Non-pigmented ciliary epithelial cell (primary cell): ENCODE measurements at places on chromosomes 3 and 15.

GRCh38 chr3:127629467-127630403, 750 bp downstream of the PODXL2 start:
- no peak for DNase-seq

GRCh38 chr15:73927476-73928240, 1.4 kb downstream of the LOXL1 start:
- no peak for DNase-seq

- DNase-seq, result no peak
Observed at GRCh38 chr3:138497851-138498250, 63.4 kb downstream of the ESYT3 start.

DNA sequence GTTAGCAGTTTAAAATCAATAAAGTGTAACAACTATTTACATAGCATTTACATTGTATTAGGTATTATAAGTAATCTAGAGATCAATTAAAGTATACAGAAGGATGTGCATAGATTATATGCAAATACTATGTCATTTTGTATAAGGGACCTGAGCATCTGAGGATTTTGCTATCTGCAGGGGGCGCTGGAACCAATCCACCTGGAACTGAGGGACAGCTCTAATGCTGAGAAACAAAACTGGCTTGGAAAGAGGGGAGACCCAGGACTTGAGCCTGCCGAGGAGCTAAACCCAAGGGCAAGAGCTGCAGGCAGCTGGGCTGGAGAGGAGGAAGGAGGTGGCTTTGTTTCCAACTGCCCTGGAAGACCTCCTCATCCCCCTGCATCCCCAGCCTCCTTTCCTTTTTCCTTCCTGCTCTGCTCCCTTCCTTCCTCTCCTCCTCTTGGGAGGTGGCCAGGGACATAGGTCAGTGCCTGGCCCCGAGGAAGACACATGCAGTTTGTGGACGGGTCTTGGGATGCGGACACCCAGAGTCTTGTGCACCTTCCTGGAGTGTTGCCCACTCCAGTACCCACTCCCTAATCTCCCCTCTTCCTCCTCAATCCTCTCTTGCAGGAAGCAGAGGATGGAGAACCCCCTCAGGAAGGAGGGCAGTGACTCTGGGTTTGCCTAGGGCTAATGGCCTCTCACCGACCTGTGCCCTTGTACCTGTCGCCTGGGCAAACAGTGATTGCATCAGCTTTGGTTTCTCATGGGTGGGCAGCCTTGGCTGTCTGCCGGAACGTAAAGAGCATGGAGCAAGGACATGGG, 825 bp upstream of the RTP3 start:
- DNase-seq, result no peak

DNA sequence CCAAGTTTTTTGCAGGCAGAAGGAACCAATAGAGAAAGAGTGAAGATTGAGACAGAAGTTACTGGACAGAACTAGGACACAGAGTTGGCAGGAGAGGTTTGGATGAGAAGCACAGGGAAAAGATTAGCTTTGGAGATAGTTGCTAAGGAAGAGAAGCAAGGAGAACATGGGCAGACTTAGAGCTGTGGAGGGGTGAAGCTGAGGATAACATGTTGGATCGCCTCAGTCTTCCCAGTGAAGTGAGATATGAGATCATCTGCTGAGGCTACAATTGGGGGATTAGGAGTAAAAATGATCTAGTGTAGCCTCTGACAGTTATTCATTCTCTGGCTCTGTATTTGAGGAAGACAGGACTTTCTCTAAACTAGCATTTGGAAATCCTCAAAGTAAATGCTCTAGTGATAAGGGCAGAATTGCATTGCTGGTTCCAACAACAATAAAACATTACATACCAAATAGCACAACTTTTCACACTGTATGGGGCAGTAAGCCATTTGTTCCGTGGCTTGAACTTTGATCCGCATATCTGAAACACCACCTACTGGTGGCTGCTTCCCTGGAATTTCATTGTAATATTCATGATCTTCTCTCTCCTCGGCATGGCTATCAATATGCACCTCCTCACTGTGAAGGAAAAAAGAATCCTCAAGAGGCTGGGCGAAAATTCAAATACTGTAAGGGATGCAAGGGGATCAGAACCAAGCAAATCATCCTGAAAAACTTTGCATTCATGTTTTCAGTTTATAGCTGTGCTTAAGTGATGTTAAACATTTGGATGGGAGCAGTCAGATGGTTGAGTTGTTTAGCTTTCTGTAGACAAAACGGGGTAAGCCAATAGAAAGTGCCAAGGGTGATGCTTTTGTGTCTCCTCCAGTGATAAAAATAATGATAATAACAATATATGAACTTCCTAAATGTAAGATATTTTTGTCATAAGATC, 22.2 kb upstream of the EID1 start:
- no peak for DNase-seq

DNA sequence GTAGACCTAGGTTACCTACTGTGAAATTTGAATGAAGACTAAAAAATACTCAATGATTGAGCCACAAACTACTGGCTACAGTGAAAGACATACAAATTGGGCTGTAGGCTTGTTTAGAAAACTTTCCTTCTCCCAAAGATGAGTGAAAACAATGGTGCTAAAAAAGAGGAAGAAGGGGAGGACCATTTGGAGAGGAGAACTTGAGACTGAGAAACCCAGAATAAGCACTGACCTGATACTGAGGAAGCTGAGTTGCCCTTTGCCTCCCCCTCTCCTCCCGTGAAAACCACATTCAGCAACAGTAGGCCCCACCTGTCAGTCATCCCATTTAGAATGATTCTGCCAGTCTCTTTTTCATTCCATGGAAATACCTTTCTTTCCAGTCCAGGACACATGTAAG, 484.0 kb upstream of the TGFBR2 start:
- DNase-seq, result no peak

GRCh38 chr3:175378348-175378747, 519.2 kb downstream of the NAALADL2 start:
- no peak for DNase-seq

DNA sequence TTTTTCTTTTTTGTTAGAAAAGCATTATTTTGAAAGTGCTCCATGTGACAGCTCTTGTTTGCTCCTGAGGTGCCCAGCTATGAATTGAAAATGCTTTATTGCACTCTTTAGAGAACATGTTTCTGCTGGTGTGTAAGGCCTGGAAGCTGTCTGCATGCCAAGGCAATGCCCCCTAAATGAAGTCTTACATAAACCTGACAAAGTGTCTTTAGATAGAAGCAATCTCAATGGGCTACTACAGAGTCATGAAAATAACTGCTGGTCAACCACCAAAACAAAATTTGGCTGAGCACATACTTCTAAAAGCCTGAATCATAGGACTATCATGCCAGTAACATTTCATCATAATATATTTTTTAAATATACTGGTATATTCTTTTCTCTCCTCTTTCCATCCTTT, 178.7 kb downstream of the THRB start:
- no peak for DNase-seq

DNA sequence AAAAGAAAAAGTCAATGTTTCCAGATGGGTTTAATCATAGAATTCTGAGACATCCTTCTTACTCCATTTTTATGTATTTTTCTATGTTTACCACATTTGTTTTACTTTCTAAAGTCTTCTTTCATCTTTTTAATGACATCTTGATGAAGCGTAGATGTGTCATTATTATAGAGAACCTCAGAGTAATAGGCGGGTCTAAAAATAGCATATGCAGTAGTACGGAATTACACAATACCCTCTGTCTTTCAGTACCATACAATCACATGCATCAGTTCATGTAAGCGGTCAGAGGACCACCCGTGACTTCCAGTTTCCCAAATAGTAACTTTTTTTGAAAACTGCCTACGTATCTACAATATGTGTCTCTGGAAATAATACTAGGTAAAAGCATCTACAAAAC, 224.0 kb downstream of the PLOD2 start:
- DNase-seq, result no peak

DNA sequence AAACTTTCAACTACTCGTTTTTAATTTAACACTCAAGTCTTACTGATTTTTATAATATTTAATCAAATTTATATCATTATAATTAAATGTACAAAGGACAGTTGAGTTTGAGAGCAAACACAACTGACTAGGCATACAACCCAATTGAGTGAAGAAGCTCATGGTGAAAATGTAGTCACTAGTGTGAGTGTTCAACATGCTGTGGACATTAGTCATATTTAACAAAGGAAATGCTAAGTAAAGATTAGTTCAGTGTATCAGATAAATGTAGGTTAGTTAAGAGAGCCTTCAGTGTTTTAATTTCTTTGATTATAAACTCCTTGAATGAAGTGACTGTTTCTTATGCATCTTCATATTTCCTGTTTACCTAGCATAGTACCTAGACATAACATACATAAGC, 444.2 kb upstream of the GOLIM4 start:
- DNase-seq, result no peak

DNA sequence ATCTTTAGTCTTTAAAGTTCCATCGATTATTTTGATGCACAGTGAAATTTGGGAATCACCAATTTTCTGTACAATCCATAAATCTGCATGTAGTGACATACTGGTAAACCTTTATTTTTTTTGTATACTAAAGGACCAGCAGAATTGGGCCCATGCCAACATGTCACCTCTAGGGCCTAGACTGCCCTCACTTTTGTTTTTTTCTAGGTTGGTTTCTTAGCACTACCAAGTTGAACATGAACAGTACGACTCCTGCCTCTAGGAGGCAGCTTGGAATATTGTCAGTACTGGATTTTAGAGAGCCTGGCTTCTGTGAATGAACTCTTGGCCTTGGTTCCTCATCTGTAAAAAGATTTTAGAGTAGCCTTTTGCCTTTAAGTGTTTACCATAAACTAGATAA, 32.3 kb downstream of the NKIRAS1 start:
- no peak for DNase-seq

- DNase-seq, result no peak
Observed at GRCh38 chr15:99558084-99558483, 7.7 kb upstream of the MEF2A start.

DNA sequence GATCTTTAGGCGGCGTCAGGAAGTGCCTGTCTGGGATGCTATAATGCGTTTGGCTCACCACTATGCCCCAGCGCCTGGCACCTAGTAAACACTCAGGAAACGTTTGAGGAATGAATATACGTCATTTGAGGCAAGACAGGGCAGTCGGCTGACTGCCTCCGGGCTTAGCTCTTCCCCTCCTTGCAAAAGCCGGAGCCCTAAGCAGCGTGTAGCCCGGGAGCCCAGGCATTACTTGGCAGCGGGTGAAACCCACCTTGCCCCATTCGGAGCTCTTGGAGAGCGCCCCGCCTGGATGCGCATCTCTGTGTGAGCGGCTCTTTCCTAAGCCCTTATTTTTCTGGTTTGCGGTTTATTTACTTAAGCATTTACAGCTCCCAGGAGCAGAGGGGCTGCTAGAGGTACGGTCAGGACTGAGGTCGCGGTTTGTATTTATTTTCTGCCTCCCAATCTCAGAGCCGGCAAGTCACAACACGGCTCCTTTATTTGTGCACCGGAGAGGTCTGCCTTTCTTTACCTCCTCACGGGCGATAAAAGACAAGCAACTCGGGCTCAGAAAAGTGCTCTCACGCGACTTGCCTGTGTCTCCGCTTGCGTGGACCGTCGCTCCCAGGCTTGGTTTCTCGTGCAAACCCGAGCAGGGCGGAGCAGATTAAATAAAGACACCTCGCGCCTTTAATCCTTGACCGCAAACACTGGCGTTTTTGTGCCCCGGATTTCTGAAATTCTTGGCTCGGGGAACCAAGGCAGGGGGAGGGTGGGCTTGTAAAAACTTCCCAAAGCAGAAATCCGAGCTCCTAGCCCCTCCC, 737 bp upstream of the ITPR1 start:
- DNase-seq, result no peak

DNA sequence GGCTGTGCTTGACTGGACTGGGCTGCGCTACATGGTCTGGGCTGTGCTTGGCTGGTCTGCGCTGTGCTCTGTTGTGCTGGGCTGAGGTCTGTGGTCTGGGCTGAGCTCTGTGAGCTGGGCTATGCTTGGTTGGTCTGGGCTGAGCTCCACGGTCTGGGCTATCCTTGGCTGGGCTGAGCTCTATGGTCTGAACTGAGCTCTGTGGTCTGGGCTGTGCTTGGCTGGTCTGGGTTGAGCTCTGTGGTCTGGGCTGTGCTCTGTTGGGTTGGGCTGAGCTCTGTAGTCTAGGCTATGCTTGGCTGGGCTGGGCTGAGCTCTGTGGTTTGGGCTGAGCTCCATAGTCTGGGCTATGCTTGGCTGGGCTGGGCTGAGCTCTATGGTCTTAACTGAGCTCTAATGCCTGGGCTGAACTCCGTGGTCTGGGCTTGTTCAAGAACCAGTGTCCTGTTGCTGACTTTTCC, 92.0 kb downstream of the PLXNA1 start:
- DNase-seq, result no peak

DNA sequence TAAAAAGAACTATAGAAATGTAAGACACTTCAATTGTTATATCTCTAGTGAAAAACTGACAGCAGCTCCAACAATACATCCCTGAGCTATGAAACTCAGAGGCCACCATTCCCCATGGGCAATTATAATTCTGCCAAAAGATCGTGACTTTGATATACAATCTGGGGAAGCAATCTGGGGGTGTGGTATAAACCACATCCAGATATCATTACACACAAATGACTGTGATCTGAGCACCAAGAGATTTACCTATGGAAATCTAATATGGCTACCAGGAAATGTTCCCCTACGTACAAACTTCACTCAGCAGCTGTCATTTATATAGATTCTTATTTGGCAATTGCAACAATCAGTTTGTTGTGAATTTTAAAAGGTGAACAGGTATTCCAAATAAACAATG, 110.3 kb downstream of the FRMD5 start:
- no peak for DNase-seq

GRCh38 chr3:127688416-127689265, 15.9 kb downstream of the ABTB1 start:
- DNase-seq, result no peak

- no peak for DNase-seq
Observed at GRCh38 chr3:78804251-78805037, 963.4 kb downstream of the ROBO1 start.

DNA sequence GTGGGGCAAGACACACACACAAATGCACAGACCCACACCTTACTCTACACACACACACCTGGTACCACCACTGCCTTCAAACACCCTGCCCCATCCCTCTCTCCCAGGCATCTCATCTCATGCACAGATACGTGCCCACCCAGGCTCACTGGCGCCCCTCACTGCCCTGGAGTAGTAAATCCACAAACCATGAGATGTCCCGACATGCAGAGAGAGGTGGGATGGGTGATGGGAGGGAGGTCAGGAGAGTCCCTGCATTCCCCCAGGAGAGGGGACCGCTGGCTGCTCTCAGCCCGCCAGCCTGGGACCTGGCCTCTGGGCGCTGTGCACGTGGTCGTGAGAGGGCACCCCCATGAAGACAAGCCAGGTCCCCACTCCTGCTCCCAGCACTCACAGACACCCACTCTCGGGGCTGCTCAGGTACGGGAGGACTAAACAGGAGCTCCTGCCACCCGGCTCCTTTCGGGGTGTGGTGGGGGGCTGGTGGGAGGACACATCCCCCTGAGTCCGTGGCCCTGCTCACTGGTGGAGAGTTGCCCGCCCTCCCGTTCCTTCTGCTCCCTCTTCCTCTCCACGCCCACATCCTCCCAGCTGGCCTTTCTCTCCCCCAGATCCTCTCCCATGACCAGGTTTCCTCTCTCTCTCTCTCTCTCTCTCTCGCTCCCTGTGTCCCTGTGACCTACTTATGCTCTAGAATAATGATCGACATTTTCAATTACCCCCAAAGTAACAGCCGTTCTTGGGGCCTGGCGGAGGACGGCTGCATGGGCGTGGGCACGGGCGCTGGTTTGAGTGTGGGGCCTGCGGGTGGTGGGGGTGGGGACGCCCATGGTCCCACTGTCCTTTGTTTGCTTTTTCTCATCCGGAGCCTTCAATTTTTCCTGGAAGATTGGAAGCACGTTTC, 18.9 kb upstream of the CSPG4 start:
- DNase-seq, result no peak
